ENCODE measurements at places on chromosomes 3 and 15.

- DNase-seq = no peak
Observed at GRCh38 chr3:173587055-173587454, 189.5 kb downstream of the NLGN1 start.

DNA sequence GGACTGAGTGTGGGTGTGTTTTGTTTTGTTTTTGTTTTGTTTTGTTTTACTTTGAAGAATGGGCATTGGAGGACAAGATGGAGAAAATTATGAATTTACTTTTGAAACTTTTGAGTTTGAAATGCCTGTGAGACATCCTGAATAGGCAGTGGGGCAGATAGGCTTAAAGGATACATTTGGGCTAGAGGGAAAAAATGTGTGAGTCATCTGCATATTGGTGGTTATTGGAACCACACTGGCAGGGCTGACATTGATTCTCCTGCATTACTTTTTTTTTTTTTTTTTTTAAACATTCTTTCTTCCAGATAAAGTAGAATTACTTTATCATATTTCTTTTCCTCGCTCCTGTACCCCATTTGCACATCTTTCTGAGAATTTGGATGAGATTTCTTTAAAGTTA, 56.1 kb downstream of the CALML4 start:
- DNase-seq = no peak

DNA sequence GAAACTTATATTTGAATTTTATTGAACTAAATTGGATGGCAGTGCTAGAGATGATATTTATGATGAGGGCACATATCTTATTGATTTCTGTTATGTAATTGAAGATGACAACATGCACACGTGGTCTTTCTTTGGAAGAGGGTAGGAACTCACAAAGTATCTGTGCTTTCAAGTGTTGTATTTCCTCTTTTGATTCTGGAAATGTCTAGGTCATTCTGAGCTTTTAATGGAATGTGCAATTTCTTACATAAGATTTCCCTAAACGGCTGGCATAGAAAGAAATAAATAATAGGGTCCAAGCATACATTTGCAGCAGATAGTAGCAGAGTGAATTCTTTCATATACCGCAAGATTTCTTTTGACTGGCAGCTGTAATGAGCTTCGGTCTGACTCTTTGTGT, 10.1 kb upstream of the GPR171 start:
- no peak for DNase-seq

DNA sequence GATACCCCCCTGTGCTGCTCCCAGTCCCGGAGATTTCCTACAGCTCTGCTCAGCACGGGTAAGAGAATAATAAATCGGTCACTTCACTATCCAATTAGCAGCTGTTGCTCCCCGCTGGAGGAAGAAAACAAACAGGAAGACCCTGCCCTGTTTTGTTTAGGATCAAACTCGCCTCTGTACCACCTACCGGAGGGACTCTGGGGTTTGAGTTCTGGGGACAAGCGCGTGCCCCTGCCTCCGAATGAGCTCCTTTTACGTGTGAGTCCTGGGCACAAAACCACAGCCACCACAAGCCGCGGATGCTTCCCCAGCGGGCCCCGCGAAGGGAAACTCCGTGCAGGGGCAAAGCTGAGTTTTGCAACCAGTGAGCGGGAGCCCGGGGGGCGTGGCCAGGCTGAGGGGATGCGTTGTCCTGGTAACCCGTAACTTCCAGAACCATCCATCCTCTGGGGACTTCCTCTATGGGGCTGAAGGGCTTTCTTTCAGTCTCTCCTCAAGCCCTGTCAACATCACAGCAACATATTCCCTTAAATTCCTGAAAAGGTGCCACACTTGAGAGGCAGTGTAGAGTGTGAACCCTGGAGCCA, 315.7 kb upstream of the PROK2 start:
- peak; percentile 84 for DNase-seq

DNA sequence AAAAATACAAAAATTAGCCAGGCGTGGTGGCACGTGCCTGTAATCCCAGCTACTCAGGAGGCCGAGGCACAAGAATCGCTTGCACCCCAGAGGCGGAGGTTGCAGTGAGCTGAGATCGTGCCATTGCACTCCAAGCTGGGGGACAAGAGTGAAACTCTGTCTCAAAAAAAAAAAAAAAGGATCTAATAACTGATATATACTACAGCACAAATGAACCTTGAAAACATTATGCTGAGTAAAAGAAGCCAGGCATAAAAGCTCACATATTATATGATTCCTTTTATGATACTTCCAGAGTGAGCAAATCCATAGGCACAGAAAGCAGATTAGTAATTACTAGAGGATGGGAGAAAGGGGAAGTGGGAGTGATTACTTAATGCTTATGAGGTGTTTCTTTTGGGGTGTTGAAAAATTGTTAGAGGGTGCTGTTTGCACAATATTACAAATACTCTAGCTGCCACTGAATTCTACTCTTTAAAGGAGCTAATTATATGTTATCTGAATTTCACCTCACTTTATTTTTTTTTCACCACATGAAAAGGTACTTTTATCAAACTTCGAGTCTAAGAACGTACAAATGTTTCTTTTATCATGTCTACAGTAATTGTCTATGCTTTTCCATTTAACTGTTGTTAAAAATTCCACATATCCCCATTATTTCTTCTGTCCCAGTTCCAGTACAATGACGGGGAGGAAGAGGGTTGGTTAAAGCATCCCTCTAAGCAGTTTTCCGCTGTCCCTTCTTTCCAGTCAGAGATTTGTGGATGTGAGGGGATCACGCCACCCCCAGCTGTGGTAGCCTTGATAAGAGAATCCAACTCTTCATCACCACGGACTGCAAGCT, 77.7 kb upstream of the FAM174B start:
- no peak for DNase-seq

DNA sequence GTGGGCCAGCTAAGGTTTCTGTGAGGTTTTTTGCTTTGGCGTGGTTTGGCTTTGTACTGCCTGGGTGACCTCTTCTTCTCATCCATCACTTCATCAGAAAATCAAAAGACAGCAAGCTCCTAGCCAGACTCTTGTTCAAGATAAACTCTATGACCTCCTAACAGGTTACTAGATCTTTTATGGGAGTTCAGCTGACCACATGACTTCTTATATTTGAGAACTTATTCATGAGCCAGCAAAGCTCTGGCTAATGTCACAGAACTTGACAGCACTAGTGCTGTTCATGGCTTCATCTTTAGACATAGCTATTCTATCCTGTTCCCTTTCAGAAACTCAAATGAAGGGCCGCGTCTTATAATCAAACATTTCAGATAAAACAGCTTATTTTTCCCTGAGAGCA, 527.1 kb upstream of the GOLIM4 start:
- DNase-seq = no peak

GRCh38 chr3:14047027-14047426, 77.6 kb downstream of the CHCHD4 start:
- no peak for DNase-seq

DNA sequence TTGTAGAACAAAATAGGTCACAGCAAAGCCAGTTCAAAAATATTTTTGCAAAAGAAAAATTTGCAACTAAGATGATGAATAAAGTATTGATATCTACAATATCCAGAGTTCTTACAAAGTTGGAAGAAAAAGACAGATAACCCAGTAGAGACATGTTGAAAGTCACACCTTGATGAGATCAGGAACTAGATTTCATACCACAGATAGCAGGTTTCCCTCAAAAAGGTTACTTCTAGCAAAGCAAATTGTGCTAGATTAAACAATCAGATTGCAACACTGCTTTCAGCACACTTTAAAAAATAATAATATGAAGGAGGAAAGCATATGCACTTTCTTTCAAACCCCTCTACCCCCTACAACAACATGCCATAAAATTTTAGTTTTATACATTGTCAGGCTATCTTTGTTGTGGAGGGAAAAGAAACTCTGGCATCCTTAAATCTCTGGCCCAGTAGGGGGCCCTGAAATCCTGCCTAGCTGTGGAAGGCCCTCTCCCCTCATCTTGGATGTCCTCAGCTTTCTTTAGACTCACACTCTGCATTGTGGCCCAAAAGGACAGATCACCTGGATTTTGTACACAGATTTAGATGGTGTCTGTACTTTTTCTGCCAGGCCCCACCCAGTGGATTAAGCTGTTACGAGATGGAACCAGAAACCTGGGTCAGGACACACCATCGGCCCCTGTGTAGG, 50.9 kb downstream of the CCR3 start:
- DNase-seq = no peak

DNA sequence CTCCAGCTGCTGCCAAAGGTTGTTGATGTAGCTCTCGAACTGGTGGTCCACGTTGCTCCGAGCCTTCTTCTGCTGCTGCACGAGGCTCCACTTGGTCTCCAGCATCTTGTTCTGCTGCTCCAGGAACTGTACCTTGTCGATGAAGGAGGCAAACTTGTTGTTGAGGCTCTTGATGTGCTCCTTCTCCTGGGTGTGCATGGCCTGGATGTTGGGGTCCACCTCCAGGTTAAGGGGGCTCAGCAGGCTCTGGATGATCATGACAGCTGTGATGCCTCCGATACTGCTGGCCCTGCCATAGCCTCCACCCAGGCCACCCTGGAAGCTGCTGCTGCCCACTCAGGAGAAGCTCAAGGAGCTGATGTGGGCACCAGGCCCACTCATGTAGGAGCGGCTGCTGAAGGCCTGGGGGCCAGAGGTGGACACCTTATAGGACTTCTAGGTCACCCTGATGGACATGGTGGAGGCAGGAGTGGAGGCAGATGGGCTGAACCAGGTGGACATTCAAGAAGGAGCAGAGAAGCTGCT, 14.9 kb upstream of the PSTPIP1 start:
- DNase-seq = no peak

- no peak for DNase-seq
Observed at GRCh38 chr15:74212494-74212893, 9.9 kb upstream of the STRA6 start.

DNA sequence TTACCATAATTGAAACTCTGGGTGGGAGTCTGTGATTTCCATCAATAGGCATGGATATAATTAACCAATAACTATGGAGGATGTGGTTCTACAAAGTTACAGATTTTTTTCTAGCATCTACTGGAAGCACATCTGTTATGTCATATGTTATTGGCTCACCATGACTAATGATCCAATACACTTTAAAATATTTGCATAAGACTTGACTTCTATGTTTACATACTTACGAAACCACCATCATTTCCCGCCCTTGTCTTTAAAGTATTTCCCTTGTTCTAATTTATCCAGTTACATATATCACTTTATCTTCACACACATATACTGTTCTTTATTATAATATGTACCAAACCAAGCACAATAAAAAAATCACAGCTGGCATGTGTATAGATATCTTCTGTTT, 380.3 kb upstream of the CBLB start:
- DNase-seq = no peak

DNA sequence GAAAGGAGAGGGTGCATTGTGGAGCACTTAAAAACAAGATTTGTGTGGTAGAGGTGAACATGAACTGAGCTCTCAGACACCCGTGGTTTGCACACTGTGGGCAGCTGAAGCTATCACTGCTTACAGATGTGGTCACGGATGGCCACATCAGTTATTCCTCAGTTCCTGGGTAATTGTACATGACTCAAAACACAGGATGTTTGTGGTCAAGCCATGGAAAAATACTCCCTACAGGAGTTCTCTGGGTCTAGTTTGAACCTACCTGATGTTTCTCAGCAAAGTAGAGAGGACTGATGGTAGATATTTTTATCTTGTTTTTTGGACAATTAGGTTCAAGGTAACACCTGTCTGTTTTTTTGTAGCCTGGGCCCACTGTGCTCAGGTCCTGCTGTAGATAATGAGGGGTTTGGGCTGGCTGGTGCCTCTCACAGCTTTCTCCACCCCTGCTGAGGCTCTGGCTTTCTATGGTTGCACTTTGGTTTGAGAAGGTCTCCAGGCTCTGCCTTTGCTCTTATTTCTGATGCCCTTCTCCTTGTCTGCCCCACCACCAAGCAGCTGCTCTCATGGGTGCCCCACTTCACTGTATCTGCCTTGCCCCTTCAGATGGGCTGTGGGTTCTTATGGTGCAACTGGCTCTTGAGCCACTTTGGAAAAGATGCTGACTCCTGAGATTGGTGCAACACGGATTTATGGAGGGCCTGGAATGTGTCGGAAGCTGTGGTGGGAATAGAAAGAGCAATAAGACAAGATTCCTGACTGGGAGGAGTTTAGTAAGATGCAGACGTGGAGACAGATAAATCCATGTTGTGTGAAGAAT, 40.1 kb downstream of the CDCP1 start:
- peak; percentile 22 for DNase-seq

- no peak for DNase-seq
Observed at GRCh38 chr3:98504539-98504938, 7.1 kb downstream of the OR5K2 start.

GRCh38 chr3:37532168-37532567, 329.5 kb upstream of the CTDSPL start:
- no peak for DNase-seq

DNA sequence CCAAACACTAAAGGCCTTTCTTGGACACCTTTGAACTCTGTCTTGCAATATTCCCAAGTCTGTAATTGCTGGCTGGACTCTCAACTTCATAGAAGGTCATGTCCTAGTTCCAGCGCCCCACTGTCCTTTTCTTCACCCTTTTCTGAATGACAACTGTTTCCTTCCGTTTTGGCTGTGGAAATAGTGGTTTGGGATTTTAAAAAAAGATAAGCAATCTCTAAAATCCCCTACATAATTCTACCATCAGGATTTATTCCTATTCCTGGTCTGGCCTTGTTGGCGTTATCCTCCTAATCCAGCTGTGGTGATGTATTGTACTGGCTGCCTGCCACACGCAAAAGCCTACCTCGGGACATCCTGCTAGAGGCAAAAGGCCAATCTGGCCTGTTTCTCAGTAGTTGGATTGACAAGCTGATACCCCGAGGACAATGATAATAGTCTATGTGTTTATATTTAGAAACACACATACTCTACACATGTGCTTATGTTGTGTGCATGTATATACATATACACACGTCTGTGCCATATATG, 440.3 kb upstream of the DPH6 start:
- no peak for DNase-seq

GRCh38 chr3:119405315-119405714, 58.1 kb downstream of the TMEM39A start:
- DNase-seq = no peak

- no peak for DNase-seq
Observed at GRCh38 chr3:146513386-146514051, 30.9 kb downstream of the PLSCR1 start.

- no peak for DNase-seq
Observed at GRCh38 chr15:96146726-96147125, 183.8 kb upstream of the NR2F2 start.

GRCh38 chr3:178562143-178562946, 26.1 kb downstream of the KCNMB2 start:
- DNase-seq = no peak

- DNase-seq = no peak
Observed at GRCh38 chr3:151196434-151196833, 6.6 kb downstream of the GPR171 start.

DNA sequence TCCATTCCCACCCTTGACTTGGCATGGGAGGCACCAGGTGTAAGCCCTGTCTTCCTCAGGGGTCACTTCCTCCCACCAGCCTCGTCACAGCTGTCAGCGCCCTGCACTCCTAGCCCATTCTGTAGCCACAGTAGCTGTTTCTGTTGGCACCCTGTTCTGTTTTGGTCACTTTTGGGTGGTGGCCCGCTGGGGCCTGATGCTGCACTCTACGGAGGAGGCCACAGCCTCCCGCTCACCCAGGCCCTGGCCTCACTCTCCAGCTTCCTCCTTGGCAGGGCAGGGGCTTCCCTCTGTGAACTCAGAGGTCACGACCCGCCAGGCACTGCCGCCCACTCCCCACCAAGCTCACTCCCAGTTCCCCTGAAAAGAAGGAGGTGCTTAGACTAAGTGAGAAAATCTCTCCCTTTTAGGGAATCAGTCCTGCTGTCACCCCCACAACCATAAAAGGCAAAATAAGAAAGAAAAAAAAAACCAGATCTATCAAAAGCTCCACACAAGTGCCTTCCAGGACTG, 68.4 kb downstream of the MGLL start:
- no peak for DNase-seq
